ENCODE measurements at places on chromosomes 1 and 21. TPM values are rescaled to one million over a fixed set of nuclear protein-coding genes. Genes with fewer than 3 reads are reported as not detected.

- DNase-seq, result no peak
Measured at GRCh38 chr21:40422896-40423635, 423.9 kb downstream of the DSCAM start.

HSPB7 gene
- total RNA-seq, result not detected

DNA sequence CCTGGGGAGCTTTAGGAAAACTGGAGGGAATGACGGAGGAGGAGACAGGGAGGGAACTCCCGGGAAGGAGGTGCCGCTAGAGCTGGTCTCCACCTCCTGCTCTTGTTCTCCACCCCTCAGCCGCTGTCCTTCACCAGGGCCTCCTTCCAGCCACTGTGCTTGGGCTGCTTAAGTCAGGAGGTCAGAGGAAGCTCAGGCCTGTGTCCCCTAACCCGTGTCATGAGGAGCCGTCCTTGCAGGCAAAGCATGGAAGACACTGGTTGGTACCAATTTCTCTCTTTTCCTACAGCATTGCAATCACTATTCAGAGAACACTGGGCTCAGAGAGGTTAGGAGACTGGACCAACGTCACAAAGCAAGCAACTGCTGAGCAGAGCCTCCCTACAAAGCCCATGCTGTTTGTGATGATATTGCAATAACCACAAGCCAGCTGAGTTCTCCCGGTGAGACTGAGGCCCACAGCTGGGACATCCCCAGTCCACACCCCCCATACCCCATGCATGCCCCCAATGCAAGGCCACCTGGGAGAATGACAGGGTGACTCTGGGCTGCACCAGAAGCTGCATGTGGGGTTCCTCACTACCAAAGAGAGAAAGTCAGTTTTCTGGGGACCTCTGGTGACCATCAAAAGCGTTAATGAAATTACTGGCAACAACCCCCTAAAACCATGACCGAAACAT is 427.5 kb downstream of the NPHP4 start:
- no peak for DNase-seq

GREM2 gene
- not detected for total RNA-seq

SH2D2A gene
- total RNA-seq, result 12.1 TPM

GRCh38 chr1:224381880-224382548 is 25.3 kb downstream of the CNIH4 start:
- DNase-seq, result no peak

DNA sequence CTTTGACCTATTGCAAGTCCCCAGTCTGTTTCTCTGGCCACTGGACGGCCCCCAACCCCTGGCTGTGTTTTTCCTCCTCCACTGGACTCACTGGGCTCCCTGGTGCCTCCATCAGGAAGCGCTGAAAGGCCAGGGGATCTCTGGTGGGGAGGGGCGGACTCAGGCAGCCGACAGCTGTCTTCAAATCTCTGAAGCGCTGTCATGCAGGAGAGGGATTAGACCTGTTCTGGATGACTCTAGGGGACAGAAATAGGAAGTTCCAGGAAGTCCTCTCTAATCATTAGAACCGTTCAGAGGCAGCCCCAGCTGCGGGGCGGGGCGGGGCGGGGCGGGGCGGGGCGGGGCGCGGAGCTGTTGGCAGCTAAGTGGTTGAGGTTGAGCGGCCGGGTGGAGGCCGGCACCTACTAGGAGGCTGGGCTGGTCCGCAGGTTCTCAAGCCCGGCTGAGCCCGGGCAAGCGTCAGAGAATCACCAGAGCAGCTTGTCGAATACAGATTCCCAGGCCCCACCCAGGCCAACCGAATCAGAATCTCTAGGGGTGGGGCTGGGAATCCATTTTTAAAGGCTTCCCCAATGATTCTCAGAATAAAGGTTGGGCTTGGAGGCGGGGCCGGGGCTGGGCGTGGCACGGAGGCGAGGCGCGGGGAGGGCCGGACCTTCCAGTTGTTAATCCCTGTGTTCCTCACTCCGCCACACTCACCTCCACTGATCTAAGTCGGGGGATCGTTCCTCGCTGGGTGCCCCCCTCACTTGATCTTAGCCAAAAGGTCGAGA is 11.4 kb upstream of the PHLDA3 start:
- DNase-seq, result peak; percentile 92

Data from foreskin keratinocyte (primary cell).